ENCODE measurements at places on chromosomes 6 and 20.

DNA sequence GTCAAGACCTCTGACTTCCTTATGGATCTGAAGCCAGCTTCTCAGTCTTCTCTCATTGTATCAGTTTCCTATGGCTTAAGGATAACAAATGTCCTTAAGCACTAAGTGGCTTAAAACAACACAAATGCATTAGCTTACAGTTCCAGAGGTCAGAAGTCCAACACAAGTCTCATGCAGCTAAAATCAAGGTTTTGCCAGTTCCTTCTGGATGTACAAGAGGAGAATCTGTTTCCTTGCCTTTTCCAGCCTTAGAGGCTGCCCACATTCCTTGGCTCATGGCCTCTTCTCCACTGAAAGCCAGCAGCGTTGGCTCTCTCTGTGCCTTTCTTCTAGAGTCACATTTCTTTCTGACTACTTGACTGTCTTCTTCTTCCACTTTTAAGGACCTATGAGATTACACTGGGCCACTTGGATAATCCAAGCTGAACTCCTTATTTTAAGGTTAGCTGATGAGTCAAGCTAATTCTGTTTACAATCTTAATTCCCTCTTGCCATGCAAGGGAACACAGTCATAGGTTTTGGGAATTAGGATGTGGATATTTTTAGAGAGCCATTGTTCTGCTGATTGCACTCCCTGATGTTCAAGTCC lies 179.0 kb downstream of the BCAS1 start:
- DNase-seq = no peak

DNA sequence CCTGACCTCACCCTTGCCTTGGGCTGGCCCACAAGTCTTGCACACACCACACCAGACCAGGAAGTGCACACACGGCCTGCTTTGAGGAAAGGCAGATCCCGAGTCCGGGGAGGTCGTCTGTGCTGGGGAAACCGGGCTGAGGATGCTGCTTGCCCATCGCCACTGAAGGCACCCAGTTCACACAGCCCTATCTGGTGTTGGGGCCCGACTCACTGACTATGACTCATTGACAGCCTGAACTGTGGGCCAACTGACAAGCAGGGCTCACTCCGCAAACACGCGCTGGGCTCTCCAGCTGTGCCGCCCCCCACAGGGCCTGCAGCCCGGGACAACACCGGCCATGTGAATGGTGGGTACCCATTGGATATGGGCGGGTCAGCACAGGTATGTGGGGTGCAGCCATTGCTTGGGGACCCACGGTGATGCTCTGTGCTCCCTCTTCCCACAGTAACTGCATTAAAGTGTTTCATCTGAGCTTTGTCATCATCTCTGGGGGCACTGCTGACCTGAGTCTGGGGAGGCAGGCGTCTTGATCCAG lies 1.6 kb downstream of the SAMD10 start:
- DNase-seq = peak; percentile 41

- no peak for DNase-seq
Observed at GRCh38 chr6:97668716-97669115, 385.7 kb upstream of the MMS22L start.

DNA sequence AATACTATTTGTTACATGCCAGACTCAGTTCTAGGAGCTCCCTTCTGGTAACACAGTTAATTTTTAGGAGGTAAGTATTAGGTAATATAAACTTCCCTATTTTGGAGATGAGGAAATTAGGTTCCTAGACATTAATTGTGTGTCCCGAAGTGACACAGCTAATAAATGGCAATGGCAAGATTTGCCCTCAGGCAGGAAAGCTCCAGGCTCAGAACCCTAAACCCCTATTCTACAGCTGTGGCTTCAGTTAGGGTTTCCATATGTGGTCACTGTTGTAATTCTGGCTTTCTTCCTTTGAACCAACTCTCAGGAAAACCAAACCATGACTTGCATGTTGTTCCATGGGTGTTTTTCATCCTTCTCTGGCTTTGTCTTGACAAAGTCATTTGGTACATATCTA lies 188.2 kb downstream of the PLCB1 start:
- no peak for DNase-seq

DNA sequence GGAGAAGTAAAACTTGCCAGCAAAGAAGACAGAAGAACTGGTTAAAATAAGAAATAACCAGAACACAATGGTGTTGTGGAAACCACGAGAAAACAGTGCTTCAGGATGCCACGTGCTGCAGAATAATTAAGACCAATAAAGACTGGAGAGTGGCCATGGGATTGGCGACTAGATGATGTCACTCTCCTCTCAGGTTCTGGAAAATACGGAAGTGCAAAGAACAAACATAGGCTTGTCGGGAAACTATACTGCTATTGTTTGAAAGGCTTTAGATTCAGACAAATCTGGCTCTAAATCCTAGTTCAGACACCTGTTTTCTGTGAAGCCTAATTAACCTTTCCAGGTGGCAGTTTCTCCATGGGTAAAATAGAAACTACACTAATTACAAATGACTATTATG lies 138.4 kb upstream of the STXBP5 start:
- no peak for DNase-seq

- DNase-seq = no peak
Observed at GRCh38 chr6:91140449-91140848, 553.6 kb upstream of the MAP3K7 start.

- no peak for DNase-seq
Observed at GRCh38 chr6:131231103-131231502, 95.8 kb downstream of the AKAP7 start.

GRCh38 chr6:30097902-30098768 lies 14.8 kb downstream of the TRIM31 start:
- no peak for DNase-seq

DNA sequence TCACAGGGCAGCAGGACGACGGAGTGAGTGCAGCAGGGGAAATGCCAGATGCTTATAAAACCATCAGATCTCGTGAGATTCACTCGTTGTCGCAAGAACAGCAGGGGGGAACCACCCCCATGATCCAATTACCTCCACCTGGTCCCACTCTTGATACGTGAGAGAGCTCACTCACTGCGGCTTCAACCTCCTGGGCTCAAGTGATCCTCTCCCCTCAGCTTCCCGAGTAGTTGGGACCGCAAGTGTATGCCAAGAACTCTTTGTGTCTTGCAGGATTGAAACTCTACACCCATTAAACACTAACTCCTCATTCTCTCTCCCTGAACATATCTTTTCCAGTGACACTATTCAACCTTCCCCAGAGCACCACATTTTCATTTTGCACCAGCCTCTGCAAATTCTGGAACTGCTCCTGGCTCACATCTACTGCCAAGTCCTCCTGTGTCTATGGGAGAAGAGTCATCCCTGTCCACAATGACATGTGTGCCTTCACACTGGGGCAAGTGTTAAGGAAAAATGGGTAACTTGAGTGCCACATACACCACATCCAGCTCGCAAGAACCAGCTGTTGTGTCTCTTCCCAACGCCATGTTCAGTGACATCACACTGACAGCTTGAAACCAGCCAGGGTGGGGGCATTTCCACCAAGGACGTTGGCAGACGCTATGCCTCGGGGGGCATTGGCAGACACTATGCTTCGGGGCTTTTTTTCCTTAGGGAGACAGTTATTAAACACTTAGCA lies 14.7 kb upstream of the TAF4 start:
- DNase-seq = no peak

DNA sequence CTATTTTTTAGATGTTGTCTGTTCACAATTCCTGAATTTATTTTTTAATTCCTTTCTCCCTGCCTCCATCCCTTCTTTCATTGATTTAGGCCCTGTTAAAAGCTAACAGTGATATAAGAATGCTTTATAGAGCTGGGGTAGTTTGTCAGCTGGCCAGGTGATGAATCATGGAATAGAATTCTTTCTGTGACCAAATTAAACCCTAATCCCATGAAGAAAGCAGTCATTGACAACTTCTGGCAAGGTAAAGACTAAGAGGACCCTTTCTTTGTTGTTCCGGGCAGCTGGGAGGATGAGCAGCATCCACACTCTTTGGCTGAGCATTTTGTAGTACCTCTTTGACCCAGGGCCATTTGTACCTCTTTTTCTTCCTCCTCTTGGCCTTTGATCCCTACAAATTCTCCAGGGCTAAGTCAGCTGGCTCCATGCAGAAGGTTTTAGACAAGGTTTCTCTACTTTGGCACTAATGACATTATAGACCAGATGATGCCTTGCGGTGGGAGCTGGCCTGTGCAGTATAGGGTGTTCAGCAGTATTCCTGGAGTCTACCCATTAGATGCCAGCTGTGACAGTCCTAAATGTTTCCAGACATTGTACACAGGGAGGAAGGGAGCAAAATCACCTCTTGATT lies 102.9 kb downstream of the SLX4IP start:
- no peak for DNase-seq

DNA sequence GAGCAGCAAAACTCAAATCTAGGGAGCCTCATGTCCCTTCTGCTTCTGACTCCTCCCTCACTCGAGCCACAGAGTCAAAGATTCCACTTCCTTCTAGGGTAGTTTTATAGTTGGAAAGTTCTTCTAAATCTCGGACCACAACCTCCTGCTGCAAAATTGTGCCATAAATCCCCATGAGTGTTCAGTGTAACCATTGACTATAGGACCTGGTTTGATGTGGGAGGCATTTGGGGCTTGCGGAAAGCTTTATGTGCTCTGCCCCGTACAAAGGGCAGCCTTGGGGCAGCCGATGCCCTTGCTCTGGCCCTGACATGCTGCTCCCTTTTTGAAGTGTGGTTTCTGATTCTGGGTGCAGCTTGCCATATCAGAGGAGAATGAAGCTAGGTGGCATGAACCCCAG lies 43.6 kb upstream of the IER3 start:
- no peak for DNase-seq
